ENCODE measurements at places on chromosomes 1 and 21. TPM values are rescaled to one million over a fixed set of nuclear protein-coding genes. Genes with fewer than 3 reads are reported as not detected.

GRCh38 chr1:26378088-26378878, 5.7 kb upstream of the ZNF683 start:
- peaks cover 55% of the 10 kb centered on the region for H3K4me1 ChIP-seq
- peaks cover 2% of the 10 kb centered on the region for H3K27me3 ChIP-seq
- H3K4me3 ChIP-seq: peak overlapping the region; percentile 65
- DNase-seq: peak; percentile 95
- peak overlapping the region; percentile 80 for H3K27ac ChIP-seq
- no peaks in the 10 kb centered on the region for H3K36me3 ChIP-seq

- H3K36me3 ChIP-seq: peaks cover 37% of the 10 kb centered on the region
- H3K27ac ChIP-seq: peak overlapping the region; percentile 95
- no peak for DNase-seq
- H3K4me1 ChIP-seq: peaks cover 99% of the 10 kb centered on the region
- H3K4me3 ChIP-seq: no peak overlapping the region
These were observed 13.5 kb downstream of the SLC2A1 start for GRCh38 chr1:42945164-42945563.

PDE9A gene
- not detected for total RNA-seq

DNA sequence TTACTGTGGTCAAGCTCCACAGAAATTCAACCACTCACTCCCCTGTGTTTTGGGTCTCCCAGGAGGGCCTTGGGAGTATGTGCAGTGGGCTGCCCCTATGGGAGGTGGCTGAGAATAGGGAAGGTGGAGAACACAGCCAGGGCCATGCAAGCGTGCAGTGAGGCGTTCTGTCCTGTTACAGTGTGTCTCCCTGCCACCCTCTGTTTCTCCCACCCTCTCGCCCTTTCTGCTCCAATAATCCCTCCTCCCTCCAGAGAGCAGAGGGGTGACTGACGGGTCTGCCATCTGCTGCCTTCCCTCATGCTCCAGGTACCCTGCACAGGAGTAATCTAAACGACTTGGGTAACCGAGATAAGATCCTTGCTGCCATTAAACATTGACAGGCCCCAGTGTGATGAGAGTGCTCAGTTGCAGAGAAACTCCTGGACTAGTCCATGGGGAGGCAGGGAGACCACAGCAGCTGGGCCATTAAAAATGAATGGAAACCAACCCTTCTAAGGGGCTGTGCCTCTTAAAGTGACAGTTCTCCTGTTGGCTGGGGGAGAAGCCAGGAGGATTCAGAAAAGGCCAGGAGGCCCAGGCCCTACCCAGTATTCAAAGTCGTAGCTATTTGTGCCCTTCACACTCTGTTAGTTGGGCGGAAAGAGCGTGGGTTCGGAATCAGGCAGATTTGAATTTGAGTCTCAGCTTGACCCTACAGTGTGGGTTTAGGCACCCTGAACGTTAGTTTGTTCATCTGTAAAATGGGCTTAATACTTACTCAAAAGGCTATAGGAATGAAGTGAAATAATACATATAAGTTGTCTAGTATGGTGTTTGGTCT, 22.4 kb upstream of the BTG2 start:
- peaks cover 28% of the 10 kb centered on the region for H3K4me1 ChIP-seq
- no peak for DNase-seq
- H3K36me3 ChIP-seq: no peaks in the 10 kb centered on the region
- no peak overlapping the region for H3K27ac ChIP-seq

GRCh38 chr1:163585796-163586195, 264.0 kb downstream of the NUF2 start:
- DNase-seq: no peak
- H3K27ac ChIP-seq: no peak overlapping the region
- no peaks in the 10 kb centered on the region for H3K27me3 ChIP-seq
- H3K4me3 ChIP-seq: no peak overlapping the region

Data from HFFc6 (cell line).